H7 (cell line): ENCODE measurements at places on chromosomes 2 and 18. TPM values are rescaled to one million over a fixed set of nuclear protein-coding genes. Genes with fewer than 3 reads are reported as not detected.
A peak's percentile ranks its signal among the peaks of the same experiment; 100 is the strongest.

- DNase-seq, result no peak
Measured at GRCh38 chr2:67954093-67954748, 108.6 kb downstream of the C1D start.

DNA sequence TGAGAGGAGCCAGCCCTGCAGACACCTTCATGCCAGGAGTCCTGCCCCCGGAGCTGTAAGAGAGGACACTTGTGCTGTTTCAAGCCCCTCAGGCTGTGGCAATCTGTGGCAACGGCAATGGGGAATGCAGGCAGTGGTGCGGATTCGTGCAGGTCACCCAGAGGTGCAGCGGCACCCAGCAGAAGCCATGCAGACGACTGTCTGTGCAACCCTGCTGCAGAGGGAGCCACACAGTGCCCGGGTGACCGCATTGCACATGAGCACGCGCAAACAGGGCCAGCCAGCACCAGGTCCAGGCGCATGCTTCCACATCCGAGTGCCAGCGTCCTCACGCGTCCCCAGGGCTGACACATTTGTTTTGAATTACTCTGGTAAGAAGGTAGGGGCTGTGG lies 84.8 kb upstream of the GPC1 start:
- peak; percentile 50 for DNase-seq

GRCh38 chr2:167254721-167255120 lies 366.4 kb downstream of the XIRP2 start:
- no peak for DNase-seq

- no peak for DNase-seq
Measured at GRCh38 chr2:170950221-170950761, 21.2 kb downstream of the GORASP2 start.

DNA sequence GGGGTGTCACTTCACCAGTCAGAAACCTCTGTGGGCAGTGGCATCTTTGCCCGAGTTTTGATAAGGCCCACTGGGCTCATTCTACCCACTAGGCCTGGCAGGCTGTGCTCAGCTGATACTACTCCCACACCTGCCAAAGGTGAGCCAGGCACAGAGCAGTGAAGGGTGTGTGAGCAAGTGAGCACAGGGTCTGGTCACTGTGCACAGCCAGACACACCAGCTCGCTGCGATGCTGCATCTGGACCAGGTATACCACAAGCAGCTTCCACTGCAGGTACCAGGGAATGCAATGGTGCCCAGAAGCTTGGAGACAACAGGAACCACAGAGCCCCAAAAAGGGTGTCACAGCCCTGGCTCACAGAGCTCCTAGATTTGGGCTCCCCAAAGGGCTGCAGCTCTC lies 40.6 kb upstream of the CBLN2 start:
- DNase-seq, result no peak

DNA sequence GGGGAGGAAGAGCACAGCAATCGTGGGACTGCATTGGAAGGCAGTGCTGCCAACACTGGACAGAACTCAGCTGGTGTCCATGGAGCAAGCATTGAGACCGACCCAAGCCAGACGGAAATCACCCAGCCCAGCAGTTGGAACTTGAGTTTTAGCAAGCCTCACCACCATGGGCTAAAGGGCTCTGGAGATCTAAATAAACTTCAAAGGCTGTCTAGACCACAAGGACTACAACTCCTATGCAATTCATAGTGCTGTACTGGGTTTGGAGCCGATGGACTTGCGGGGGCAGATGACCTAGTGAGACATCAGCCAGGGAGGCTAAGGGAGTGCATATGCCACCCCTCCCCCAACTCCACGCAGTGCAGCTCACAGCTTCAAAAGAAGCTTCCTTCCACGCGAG lies 243.6 kb upstream of the SLC39A10 start:
- no peak for DNase-seq

- peak; percentile 34 for DNase-seq
Measured at GRCh38 chr2:43125090-43125998, 101.1 kb downstream of the ZFP36L2 start.

The KIF1A gene
- total RNA-seq, result 46.8 and 51.6 TPM in 2 replicates

The SPP2 gene
- not detected in 2 replicates for total RNA-seq
